ENCODE measurements at places on chromosomes 6 and 20.

DNA sequence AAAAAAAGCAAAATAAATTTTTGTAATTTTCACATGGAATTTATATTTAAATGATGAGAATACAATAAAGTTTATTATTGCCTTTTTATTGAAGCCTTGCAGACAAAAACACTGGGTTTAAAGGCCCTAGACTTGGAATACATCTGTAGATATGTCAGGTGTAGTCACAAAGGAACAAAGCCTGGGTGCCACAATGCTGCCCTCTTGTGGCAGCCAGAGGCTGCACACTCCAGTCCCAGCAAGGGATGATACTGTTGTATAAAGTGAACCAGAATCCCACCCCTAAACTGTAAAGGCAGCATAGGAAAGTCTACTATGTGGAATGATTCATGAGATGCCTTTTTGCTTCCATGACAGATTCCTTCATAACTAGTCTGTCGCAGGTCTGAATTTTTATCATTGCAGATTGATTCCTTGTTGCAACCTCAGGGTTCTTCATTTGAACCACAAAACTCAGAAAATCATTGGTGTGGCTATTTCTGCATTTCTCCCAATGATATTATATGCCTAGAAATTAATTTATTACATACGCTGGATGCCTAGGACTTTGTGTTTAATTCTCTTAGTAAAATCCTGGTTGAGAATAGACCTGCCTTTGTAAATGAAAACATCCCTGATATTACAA lies 37.0 kb downstream of the MAK start:
- peak; percentile 83 for ATAC-seq

- ATAC-seq, result no peak
These were observed 16.8 kb downstream of the MYLK4 start for GRCh38 chr6:2733736-2734480.

GRCh38 chr20:3449319-3449718 lies 21.5 kb upstream of the ATRN start:
- ATAC-seq, result no peak

GRCh38 chr6:155197932-155198331 lies 65.9 kb upstream of the CLDN20 start:
- ATAC-seq, result no peak

- ATAC-seq, result no peak
These were observed 87.5 kb downstream of the HDGFL1 start for GRCh38 chr6:22656706-22657351.

GRCh38 chr6:48318670-48319069 lies 207.7 kb upstream of the PTCHD4 start:
- ATAC-seq, result no peak

- peak; percentile 91 for ATAC-seq
These were observed 24.3 kb downstream of the RBL1 start for GRCh38 chr20:37071481-37071911.

GRCh38 chr6:101926149-101926925 lies 532.8 kb downstream of the GRIK2 start:
- ATAC-seq, result no peak

DNA sequence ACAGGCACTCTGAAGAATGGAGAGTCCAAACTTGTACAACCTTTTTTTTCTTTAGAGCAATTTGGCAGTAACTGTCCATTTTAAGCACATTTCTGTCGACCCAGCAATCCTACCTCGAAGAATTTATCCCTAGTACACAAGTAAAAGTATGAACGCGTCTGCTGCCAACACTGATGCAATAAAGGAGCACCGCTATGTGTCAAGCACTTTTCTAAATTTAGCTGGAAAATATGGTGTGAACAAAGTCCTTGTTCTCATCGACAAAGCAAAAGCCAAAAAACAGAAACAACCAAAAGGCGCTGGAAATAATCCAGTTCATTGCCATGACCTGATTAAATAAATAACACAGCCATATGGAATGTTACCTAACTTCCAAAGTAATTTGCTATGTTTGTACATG lies 1.1 kb downstream of the DPM1 start:
- ATAC-seq, result no peak

- ATAC-seq, result no peak
These were observed 1.1 kb downstream of the AIG1 start for GRCh38 chr6:143061597-143062385.

DNA sequence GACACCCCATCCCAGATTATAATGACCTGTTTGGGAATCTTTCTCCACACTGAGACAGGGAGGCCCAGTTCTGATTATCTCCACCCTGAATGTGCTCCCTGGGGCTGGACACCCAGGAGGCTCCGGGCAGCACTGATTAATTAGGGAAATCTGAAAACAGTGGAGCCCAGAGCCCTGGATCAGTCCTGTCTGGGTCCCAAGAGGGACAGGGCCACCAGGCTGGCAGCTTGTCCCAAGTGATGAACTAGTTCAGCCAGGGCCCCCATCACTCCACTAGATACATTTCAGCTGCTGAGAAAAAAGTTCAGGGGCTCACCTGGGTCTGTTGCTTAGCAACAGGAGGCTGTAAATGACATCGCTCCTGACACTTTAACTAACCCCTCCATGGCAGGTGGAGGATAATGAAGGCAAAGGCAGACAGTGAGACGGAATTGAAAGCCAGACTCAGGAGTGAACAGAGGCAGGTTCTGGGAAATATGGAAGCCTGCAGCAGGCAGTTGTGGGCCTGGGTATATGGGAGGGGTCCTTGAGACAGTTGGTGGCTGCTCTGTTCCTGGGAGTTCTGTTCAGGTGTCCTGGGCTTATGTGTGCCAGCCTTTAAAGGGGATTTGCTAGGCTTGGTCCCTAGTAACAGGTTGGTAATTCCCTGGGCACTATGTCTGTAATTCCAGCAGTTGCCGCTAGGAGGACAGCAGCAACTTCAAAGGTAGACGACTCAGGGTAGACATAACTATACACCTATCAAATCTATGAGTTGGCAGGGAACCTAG lies 78.3 kb upstream of the CTNNBL1 start:
- ATAC-seq, result peak; percentile 47

GRCh38 chr6:16700202-16700915 lies 60.9 kb downstream of the ATXN1 start:
- peak; percentile 15 for ATAC-seq

GRCh38 chr20:32045999-32046398 lies 6.0 kb upstream of the HCK start:
- ATAC-seq, result no peak

DNA sequence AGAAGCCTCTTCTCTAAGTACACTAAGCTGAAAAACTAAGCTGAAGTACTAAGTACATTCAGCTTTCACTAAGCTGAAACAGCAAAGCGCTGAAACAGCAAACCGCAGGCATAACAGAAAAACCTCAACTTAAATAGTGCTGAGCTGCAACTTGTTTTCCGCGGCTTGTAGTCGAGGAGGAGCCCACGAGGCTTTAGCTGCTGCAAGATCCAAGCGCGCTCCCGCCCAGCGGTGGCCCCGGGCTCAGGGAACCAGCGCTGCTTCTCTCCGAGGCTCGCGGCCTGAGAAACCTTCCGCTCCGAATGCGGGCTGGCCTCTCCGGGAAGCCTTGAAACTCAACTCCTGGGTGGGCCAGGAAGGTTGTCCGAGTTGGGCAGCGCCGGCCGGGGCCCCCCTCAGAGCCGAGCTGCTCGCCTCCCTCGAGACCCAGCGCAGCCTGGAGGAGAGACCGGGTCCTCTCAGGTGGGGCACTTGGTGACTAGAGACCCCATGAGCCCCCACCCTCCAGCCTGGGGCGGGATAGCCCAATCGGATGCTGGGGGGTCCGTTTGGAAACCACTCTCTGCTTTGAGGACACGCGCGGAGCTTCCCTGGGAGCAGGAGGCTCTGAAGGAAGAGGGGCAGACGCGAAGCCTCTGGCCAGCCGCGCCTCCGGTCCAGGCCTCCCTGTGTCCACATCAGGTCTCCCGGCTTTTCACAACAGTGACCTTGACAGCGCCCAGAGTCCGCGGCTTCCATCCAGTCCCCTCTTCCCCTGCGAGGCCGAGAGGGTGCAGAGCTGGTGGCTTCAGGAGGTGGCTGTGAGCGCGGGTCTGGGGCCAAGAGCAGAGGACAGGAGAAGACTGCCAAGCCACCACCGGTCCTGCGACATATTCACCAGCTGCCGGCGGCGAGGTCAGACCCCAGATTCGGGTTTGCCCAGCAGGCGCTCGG lies 38.1 kb upstream of the HLA-E start:
- ATAC-seq, result peak; percentile 80

- no peak for ATAC-seq
These were observed 2.6 kb upstream of the NOTCH4 start for GRCh38 chr6:32226434-32226833.

- ATAC-seq, result no peak
These were observed 228.0 kb downstream of the ZFAND3 start for GRCh38 chr6:38047562-38047961.

- no peak for ATAC-seq
These were observed 265.1 kb upstream of the CDYL start for GRCh38 chr6:4510906-4511640.

GRCh38 chr6:37150314-37150713 lies 19.6 kb upstream of the PIM1 start:
- no peak for ATAC-seq

DNA sequence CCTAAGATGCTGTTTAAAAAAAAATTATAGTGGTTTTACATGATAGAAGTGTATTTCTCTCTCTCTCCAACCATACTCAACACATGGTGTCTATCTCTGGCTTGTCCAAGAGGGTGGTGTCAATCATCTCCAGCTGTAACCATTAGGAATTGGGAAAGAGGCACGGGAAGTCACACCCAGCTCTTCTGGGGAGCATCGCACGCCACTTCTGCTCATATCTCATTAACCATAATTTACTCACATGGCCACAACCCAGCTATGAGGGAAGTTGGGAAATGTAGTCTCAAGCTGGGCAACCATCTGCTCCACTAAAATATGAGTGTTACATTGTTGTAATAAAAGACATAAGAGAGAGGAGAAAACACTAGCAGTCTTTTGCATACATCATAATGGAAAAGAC lies 30.4 kb upstream of the TSHZ2 start:
- ATAC-seq, result no peak

DNA sequence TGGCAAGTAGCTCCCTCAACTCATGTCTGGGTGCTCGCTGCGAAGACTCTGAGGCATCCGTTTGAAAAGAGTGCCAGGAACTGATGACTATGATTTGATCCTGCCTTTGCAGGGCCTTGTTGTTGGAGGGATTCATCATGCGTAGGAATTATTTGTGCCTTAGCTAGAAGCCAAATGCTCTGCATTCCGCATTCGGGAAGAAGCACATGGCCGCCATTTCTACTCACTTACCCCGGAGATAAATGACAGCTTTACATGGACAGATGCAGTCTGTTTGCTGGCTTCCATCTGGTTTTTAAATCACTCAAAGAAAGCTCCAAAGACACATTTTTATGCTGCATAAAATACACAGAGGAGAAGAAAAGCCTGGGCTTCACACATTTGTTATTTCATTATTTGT lies 363.3 kb upstream of the CDH4 start:
- no peak for ATAC-seq

GRCh38 chr6:93703431-93703830 lies 284.1 kb upstream of the EPHA7 start:
- no peak for ATAC-seq

DNA sequence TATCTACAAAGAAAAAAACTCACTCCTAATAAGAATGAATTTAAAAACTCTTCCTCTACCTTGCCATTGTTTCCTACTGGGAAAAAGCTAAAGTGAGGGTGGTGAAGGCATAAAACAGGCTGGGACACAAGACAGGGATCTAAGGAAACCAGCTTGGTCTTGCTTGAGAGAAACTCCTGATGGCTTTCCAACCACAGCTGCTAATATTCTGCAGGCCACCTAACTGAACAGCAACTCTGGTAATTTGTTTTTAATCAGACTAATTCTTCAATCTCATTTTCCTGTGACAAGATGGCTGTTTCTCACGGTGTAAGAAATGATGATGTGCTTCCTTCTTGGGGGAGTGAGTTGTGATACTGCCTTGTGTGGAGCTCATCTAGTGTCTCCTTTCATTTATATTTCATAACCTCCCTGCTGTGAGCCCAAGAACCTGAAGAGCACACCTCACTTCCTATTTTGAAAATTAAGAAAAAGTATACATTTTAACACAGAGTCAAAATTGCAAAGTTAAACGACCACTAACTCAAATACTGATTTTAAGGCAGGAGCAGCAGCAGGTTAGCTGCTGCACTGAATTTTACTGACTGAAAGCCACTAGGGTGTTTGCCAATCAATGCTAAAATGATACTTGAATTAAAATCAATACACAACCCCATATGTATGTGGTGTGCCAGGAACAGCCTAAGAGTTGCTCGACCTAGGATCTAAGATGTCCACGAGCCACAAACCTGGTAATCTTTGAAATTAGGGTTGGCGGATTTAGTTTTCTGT lies 58.0 kb downstream of the BACH2 start:
- ATAC-seq, result no peak

DNA sequence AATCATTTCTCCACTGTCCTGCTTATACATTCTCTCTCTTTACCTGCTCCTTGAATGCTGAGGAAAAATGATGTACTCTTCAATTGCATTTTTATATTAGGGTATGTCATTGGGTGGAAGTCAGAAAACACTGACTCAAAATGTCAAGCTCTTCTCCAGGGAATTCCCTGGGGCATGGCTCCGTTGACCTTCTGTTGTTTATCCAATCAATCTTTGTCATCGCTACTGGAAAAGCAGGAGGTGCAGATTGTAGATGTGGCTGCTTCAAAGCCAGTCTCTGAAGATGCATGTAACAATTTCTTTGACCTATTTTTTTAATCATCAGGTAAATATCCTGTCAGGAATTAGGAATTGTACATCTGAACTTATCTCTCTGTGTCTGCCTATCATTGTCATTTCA lies 63.9 kb upstream of the TENT5A start:
- no peak for ATAC-seq

DNA sequence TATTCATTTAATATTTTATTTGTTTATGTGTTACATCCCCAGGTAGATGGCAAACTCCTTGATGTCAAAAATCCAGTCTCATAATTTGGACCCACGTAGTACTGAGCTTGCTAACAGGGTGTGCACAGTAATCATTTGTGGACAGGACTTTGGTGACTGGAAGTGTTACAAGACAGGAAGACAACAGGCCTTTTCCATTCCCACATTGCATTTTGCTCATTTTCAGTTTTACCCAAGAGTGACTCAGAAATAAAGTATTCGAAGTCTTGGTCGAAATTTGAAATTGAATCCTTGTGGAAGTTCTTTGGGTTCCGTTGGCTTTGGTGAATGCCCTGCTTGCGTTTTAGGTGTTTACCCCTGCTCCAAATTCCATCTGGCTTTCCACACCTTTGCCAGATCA lies 63.0 kb upstream of the THBS2 start:
- ATAC-seq, result no peak

DNA sequence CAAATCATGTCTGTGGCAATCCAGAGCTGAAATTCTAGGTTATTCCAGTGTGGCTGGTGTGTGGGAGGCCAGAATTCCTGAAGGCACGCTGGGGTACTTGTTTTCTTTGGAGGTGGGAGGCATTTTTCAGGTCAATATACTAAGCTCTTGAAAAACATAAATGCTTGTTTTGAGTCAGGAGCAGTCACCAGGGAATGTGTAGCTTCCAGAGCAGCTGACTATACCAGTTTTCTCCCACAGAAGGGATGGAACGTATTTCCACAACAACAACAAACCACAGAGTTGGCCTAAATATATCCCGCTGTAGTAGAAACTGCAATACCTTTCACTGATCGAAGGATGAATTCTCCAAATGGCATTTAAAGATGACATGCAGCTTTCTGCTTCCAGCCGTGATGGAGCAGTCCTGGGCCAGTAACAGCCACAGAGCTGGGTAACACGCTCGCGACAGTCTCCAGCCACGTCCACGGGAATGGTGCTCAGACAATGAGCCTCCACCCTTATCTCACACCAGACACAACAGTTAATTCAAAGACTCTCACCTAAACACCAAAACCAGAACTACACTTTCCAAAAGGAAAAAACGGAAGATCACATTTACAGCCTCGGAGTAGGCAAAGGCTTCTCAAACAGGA lies 23.2 kb downstream of the CHRNA4 start:
- ATAC-seq, result no peak
